ENCODE measurements at places on chromosomes 3 and 15.
A peak's percentile ranks its signal among the peaks of the same experiment; 100 is the strongest.

GRCh38 chr3:122067214-122067550 is 12.0 kb downstream of the CD86 start:
- no peak for DNase-seq

GRCh38 chr3:118973050-118973449 is 61.6 kb downstream of the IGSF11 start:
- DNase-seq = no peak

DNA sequence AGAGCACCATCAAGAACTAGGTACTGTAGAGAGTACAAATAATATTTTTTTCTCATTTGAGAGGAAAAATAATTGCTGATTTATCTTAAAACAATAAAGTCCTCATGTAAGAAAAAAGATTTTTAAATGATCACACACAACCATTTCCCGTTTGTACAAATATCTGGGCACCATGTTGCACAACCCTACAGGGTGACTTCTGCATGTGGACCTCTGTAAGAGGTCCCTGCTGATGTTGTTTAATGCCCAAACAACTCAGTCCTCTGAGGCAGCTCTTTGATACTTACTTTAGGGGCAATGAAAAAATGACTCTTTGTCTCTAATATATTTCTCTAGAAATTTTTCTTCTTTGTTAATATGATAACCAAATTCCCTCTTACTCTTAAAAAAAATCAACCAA is 168.1 kb upstream of the SATB1 start:
- DNase-seq = no peak

DNA sequence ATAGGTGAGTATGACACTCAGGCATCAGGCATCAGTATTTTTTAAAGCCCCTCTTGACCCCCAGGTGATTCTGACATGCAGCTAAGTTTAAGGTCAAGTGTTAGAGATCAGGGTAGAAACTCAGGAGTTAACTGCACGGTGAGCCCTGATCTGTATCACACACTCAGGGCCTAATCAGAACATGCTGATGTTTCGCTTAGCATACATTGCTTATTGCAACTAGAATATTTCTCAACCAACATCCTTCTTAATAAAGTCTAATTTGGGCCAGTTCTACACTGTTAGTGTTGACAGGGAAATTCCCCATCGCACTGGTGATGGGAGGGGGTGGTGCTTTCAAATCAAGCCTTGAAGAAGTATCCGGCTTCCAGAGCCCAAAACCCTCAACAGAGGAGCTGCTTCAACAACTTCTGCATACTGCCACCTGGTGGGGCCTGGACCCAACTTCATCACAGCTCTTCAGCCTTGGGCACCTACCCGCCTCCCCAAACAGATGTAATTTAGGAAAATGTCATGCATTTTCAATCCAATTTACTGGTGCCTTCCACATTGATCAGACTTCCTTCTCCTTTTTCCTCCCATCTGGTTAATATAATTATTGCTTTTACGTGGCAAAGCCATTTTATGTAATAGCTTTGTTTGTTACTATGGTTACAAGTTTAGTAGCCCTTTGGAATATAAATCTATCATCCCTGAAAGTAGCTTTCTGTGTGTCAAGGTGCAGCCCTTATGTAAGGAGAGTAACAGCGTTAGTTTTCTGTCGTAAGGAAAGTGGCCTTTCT is 312.2 kb downstream of the RORA start:
- peak; percentile 66 for DNase-seq

GRCh38 chr3:2154621-2155020 is 56.0 kb downstream of the CNTN4 start:
- DNase-seq = no peak

DNA sequence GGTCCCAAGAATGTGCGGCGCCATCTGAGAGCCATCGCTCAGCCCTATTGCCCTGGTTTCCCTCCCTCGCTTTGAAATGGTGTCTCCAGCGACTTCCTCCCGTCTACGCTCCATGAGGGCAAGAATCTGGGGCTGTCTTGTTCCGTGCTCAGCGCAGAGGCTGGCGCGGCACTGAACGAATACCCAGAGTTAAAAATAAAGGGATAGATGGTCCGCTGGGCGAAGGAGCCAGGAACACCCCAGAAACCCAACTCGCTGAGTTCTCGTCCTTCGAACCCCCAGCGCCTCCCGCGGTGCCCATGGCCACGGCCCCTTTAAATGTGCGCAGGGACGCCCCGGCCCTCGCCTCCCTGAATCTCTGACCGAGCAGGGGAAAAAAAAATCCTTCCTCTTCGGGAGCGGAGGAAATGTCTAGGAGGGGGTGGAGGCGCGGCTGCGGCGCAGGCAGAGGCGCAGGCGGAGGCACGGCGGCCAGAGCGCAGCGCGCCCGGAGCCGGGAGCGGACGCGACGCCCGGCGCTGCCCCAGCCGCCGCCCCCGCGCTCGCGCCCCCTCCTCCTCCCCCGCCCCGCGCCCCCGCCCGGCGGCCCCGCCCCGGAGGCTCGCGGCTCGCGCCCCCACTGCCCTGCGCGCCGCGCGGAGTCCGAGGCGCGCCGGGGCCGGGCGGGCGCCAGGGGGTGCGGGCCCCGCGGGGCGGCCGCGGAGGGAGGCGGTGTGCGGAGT is 8.5 kb upstream of the FGD5 start:
- no peak for DNase-seq

- DNase-seq = peak; percentile 90
These were observed 5.3 kb downstream of the DVL3 start for GRCh38 chr3:184160456-184160855.

DNA sequence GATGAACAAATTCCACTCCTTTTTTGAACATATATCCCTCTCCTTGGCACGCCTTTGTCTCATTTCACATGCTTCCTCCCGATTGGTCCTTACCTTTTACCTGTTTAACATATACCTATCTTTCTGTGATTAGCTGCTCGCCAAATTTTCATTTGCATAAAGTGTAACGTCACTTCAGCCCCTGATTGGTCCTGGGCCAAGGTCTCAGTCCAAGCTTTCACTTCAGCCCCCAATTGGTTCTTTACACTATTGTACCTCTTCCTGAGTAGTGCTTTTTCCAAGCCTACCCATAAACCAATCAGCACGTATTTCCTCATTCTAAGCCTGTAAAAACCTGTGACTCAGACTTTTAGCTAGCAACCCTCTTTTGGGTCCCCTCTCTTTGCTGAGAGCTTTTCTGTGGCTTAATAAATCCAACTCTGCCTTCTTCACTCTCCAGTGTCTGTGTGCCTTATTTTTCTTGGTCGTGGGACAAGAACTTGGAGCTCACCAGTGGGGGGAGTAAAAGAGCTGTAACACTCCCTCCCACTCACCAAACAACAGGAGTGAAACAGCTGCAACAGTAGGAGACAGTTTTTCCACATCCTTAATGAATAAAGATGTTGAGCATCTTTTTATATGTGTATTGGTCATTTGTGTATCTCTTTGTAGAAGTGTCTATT is 584 bp upstream of the XCR1 start:
- DNase-seq = no peak

- DNase-seq = no peak
These were observed 691.3 kb downstream of the ZPLD1 start for GRCh38 chr3:103126115-103126514.

DNA sequence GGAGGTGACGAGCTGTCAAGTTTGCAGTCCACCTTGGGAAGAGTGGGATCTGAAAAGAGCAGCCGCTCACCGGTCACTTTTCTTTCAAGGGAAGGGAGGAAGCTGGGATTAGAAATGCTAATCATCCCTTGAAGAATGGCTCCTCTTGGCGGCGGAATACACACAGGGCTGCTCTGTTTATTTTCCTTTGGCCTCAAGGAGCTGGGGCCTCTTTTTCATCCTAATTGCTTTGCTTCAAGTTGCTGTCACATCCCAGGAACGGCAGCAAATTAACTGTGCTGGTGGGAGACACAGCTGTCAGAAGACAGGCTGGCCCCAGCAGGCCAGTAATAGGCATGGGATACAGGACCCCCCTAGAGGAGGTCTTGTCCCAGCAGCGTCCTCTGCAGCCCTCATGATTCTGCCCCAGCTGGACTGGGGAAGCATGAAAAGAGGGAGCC is 6.7 kb downstream of the KBTBD13 start:
- peak; percentile 86 for DNase-seq

GRCh38 chr3:138694287-138695007 is 85.9 kb downstream of the FAIM start:
- peak; percentile 96 for DNase-seq

DNA sequence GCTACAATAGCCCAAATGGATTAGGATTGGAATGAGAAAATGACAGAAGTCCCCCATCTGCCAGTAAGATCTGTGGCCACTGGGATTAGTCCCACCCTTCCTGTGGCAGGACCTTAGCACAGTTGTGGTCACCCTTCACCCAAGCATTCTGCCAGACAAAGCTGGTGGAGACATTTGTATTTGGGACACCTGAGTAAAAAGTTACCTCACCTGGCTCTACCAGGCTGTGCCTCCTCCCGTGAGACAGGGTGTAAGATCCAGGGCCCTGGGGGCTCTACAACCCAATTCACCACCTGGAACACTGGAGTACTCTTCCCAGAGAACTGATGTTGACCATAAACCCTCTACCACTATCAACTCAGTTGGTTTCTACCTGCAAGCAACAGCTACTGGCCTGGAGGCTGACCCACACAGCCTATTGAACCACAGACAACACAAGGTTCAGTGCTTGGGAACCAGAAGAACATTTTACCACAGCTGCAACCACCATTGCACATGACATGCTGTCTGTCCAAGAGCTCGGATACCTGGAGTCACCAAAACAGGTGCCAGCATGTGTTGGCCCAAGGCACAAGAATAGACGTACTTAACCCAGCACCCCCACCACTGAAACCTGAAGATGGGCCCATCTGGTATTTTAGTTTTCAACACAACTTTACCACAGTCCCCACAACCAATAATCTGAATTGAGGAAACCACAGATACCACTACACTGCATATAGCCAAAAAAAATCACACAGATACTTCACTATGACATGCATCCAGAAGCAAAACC is 1686.7 kb downstream of the SI start:
- DNase-seq = no peak

DNA sequence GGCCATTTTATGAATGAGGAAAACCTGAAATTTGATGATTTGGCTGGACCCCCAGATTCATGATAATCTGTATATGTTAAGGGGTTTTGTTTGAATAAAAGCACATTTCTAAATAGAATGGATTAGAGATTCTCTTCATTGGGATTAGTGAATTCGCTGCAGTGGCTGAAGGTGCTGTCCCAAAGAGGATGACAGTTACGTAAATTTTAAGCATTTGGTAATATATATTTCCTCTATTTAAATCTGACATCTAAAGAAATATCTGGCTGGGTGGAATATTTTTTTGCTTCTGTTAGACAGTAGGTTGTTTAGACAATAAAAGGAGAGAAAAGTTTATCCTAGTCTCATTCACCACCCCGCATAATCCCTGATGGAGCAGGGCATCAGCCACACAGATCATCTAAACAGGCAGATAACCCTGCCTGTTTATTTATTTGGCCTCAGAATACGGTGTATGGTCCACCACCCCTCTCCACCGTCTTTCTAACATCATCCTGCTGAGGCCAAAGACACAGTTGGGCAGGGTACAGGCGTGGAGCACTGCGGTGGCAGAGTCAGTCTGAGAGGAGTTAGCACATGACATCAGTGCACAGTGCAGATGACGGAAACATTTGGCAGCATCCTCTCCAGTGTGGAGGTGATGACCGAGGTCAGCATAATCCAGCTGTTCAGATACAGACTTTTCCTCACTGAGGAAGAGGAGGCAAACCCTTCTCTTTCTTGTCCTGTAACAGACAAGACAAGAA is 20.4 kb upstream of the NFKBIZ start:
- DNase-seq = peak; percentile 68

- DNase-seq = no peak
These were observed 19.7 kb downstream of the GPR171 start for GRCh38 chr3:151183265-151183671.

DNA sequence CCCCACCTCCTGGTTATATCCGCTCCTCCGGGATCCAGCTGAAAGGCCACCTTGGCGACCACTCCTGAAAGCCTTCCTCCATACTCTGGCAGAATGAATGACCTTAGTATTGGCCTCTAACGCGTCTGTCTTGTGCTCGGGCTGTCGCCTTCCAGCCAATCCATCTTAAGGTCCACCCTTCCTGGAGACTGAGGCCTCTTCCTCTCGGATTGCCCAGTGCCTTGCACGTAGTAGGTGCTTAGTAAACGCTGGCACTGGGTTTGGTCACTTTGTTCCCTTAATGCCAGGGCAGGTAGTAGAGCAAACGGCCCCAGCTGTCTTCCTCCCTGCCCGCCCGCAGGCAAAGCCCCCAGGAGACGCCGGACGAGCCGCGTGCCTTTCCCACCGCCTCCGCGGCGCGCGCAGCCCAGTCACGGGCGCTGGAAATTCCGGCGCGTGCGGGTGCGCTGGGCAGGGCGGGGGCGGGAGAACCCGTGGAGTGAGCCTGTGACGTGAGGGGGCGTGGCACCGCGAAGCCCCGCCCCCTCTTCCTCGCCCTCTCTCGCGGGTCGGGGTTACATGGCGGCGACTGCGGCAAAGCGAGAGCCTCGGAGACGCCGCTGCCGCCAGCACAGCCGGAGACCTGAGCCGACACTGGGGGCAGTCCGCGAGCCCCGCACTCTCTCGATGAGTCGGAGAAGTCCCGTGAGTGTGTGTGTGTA is at the start of gene MAPK6:
TSS of gene MAPK6 (plus strand) at position 527 of the 701 bp plus-strand sequence. CDS start 27,242 bp downstream, outside the sequence.
- DNase-seq = peak; percentile 92

DNA sequence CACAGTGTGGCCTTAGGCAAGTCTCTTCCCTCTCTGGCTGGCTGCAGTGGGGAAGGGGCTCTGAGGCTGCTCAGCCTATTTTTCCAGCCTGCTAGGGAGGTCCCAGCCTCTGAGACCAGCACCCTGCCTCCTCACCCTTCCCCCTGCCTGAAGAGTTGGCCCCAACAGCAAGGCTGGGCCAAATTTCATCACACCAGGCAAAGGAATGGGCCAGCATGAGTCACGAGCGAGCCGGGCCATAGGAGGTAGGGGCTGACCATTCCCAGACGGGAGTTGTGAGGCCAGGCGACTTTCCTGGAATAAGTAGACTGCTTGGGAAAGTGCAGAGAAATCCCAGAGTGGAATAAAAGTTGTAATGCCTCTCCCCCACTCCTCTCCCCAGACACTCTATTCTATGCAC is 5.7 kb upstream of the FBLN2 start:
- peak; percentile 94 for DNase-seq

GRCh38 chr3:188133646-188134045 is 20.3 kb upstream of the LPP start:
- DNase-seq = peak; percentile 76

All from fibroblast of lung (primary cell).